NCI-H524 (cell line): ENCODE measurements at places on chromosomes 3 and 15.

GRCh38 chr3:63441262-63441661 is 163.2 kb downstream of the SYNPR start:
- DNase-seq = no peak

GRCh38 chr3:109191421-109191820 is 54.9 kb downstream of the C3orf85 start:
- no peak for DNase-seq

GRCh38 chr3:187848401-187848800 is 103.1 kb upstream of the BCL6 start:
- DNase-seq = no peak

- DNase-seq = no peak
Measured at GRCh38 chr3:194269610-194270145, 81.5 kb downstream of the CPN2 start.

DNA sequence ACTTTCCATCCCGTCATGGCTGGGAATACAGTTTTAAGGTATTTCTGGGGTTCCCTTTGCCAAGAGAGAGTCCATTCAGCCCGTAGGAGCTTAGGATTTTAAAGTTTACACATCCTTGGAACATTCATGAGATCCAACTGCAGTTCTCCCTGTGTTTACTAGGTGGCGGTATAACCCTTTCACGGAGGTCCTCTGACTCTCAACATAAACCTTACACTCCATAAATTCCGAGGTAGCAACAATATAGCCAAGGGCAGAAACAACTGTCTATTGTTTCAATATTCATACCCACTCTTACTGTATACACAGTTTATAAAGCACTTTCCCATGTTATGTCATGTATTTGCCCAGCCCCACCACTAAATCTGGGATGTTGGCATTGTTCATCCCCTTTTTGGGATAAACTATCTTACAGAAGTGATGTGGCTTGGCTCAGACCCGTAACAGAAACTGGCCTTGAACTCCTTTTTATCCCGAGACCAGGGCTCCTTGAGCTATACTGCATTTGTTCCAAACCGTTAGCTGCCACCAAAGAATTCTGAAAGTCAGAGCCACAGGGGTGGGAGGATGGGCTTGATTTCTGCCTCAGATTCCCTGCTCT is 69.2 kb upstream of the COL6A5 start:
- no peak for DNase-seq

- no peak for DNase-seq
Measured at GRCh38 chr3:121750087-121750415, 510 bp upstream of the GOLGB1 start.

DNA sequence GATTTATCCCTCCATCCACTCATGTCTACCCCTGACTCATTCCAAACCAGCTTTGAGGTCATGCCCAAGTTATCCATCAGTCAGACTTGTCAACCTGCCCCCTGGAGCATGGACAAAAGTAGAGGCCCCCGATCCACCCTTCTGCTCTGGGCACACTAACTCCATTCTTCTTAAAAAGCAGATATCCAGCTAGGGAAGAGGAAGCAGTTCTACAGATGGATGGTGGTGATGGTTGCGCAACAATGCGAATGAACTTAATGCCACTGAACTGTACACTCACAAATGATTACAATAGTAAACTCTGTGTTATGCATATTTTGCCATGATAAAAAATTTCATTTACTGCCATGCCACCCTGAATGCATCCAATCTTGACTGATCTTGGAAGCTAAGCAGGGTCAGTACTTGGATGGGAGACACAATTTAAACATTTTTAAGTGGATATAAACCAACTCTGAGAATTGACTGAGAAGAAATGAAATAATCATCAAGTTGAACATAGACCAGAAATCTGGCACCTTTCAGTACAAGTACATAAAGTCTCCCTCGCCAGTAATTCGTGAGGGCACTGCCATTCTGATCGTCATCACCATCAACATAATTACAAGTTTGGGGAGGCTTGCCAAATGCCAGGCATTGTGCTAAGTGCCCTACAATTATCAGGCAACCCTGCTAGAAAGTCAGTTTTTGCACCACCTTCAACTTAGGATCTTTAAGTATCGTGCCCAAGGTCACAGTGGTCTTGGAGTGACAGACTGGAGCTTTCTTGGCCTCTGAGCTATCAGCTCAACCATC is 124.8 kb downstream of the ATP10A start:
- no peak for DNase-seq

DNA sequence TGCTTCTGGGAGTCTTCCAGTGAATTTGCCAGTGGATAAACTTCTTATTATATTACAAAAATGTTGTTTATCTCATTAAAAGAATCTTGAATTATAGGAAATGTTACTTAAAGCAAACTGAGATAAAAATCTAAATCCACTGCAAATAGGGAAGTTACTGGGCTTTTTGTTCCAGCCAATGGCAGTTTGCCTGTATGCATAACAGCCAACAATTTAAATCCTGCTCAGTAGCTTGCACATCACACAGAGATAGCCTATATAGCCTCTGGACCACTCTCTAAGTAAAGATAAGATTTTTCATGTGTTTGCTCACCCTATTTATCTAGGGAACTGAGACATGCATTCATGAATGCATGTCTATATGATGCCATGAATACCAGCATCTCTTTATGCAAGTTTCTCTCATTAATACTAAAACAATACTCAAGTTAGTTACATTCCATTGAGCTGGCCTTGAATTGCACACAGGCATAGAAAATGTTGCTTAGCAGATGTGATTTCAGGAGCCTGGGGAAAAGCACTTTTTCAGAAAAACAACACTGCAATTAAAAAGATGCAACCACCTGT is 92.1 kb upstream of the GPR149 start:
- DNase-seq = no peak

DNA sequence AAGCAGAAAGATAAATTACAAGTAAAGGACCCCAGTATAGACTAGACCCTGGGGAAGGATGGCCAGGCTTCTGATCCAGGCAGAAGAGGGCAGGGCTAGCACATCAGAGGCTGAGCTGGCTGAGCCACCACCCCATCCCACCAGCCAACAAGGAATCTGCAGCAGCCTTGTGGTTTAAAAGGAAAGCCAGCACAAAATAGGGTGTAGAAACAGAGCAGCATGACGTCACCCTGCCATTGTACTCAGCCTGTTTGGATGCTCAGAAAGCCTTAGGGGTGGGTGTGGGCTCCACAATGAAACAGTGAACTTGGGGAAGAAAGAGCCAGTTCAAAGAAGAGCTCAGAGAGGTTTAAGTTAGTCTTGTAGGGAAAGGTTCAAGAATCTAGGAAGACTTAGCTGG is 28.2 kb downstream of the DUOX1 start:
- no peak for DNase-seq

DNA sequence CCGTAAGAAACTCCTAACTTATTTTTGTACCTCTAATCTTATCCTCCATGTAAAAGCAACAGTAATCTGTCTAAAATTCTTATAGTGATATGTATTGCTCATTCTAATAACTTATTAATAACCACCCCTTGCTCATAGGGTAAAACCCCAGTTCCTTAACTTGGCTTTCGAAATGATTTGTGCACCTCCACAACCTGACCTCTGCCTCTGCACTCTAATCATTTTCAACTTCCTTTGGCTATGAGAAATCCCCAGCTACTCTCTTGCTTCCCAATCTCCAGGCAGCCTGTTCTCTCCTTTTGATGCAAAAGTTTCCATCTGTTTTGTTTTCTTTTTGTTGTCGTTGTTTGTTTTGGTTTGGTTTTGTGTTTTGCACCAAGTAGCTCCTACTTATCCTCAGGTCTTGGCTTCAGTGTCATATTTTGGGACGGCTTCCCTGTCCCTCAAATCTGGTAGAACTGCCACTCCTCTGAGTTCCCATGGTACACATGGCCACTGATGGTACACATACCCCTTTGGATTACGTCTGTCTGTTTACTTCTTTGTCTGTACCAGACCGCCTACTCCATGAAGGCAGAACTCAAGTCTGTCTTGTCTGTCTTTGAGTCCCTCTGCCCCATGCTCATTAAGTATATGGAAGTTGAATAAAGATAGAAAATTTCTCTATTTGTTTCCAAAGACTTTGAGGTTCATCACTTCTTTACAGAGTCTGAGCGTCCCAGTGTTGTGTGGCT is 105.6 kb upstream of the TGFBR2 start:
- no peak for DNase-seq

- DNase-seq = no peak
Measured at GRCh38 chr3:144840866-144841265, 869.2 kb downstream of the DIPK2A start.

DNA sequence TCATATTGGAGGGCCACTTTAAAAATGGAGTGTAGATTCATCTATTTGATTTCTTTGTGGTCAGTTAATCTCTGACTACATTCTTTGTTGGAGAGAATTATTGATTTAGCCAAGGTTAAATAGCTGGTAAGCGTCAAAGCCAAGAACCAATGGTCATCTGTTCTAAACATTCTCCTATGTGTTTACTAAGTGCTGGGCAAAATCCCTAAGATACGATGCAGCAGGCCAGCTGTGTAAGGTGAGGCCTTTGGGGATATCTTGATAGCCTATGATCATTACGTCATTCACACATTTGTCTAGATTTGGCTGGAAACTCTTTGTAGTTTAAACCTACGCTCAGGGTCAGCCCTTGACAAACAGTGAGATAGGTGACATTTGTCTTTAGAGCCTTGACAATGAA is 236.2 kb downstream of the NR1D2 start:
- DNase-seq = no peak

- no peak for DNase-seq
Measured at GRCh38 chr3:171801738-171802589, 8.3 kb downstream of the PLD1 start.

- no peak for DNase-seq
Measured at GRCh38 chr15:59354417-59355031, 18.1 kb downstream of the MYO1E start.

DNA sequence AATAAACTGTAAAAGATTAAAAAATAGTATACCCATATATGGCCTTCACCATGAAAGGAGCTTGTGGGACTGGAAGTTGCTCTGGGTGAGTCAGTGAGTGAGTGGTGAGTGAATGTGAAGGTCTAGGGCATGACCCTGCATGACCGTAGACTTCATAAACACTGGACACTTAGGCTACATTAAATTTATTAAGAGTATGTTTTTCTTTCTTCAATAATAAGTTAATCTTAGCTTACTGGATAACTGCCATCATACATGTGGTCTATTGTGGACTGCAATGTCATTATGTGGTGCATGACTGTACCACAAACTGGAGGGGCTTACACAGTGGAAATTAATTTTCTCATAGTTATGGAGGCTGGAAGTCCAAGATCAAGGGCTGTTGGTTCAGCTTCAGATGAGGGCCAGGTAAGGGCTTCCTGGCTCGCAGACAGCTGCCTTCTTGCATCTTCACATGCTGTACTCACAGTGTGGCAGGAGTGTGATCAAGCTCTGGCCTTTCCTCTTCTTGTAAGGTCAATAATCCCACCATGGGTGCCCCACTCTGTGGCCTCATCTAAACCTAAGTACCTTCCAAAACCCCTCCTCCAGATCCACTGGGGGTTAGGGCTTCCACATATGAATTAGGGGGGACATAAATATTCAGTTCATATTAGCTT is 40.8 kb upstream of the PRR23E start:
- DNase-seq = no peak

- no peak for DNase-seq
Measured at GRCh38 chr3:61110576-61110975, 140.7 kb downstream of the FHIT start.

- DNase-seq = no peak
Measured at GRCh38 chr15:66220601-66221000, 32.9 kb downstream of the MEGF11 start.

DNA sequence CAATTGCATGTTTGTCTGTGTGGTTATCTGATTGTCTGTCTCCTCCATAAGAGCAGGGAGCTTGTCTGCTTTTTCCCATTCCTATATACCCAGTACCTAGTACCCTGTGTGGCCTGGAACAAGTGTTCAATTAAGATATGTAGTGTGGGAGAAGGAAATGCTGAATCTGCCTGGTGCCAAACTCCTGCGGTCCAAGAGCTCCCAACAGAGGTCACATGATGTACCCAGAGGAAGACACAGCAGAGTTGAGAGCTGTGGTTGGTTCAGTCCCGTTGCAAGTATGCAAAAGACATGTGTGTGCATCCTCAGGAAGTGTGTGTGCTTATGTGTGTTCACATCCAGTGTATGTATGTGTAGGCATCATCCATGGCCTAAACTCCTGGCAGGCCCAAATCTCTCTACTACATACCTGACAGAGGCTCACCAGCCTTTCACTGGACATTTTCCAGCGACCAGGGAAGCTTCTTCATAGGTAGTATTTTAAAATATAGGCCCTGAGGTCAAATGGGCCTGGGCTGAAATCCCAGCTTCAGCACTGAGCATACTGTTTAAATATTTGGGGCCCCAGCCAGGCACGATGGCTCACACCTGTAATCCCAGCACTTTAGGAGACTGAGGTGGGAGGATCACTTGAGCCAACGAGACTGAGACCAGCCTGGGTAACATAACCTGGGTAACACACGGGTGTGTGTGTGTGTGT is 34.0 kb upstream of the ITGA11 start:
- no peak for DNase-seq

DNA sequence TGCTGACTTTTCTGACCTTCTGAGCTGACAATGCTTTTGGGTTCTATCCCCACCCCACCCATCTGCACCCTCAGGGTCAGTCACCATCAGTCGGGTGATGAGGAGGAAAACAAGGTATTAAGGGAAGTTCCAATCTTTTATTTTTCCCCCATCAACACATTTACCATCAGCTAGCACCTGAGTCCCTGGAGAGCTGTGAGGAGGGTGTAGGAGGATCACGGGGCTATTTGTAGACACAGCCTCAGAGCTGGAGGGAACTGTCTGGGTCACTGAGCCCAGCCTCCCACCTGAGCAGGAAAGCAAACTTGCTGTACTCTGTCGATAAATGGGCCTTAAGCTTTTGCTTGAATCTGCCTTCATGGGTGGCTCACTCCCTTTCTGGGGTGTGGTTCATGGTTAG is 24.8 kb upstream of the ZFAND6 start:
- no peak for DNase-seq

GRCh38 chr15:26630857-26631256 is 142.0 kb downstream of the GABRB3 start:
- no peak for DNase-seq

- DNase-seq = no peak
Measured at GRCh38 chr15:56648311-56648710, 85.0 kb downstream of the ZNF280D start.

DNA sequence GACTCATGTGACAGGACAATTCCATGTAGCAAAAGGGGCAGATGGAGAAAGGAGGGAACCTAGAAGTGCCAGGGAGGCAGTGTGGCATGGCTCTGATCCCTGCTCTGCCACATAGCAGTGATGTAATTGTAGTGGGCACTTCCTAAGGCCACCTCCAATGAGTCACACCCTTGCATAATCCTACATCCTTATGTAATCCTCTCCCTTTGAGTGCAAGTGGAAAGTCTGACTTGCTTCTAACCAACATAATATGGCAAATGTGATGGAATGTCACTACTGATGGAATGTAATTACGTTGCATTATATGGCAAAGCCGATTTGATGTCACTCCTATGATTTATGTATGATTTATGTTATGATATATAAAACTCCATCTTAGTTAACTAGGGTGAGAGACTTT is 72.9 kb upstream of the ATP2C1 start:
- no peak for DNase-seq

- DNase-seq = no peak
Measured at GRCh38 chr3:140545756-140546155, 132.1 kb upstream of the TRIM42 start.

GRCh38 chr15:92023965-92024364 is 170.5 kb downstream of the SLCO3A1 start:
- DNase-seq = no peak

- no peak for DNase-seq
Measured at GRCh38 chr3:57077630-57078343, 17.3 kb downstream of the SPATA12 start.
